Prostate gland (tissue), 2 donors: ENCODE measurements at places on chromosomes 2 and 18. TPM values are rescaled to one million over a fixed set of nuclear protein-coding genes. Genes with fewer than 3 reads are reported as not detected.

Gene SPC25
- 0.91 TPM for total RNA-seq

Gene OXER1
- total RNA-seq = 4.5 TPM

Gene RANBP2
- total RNA-seq = 96.2 TPM

Gene SP5
- 8.4 TPM for total RNA-seq

Gene C2orf74
- total RNA-seq = 22.1 TPM

Gene FSIP2
- 0.91 TPM for total RNA-seq

- no peaks in the 10 kb centered on the region for H3K4me1 ChIP-seq
- no peak overlapping the region for H3K4me3 ChIP-seq
- DNase-seq = no peak
- no peak overlapping the region for H3K27ac ChIP-seq
- no peaks in the 10 kb centered on the region for H3K27me3 ChIP-seq
Measured at GRCh38 chr2:153495725-153496124, 17.2 kb upstream of the RPRM start.

DNA sequence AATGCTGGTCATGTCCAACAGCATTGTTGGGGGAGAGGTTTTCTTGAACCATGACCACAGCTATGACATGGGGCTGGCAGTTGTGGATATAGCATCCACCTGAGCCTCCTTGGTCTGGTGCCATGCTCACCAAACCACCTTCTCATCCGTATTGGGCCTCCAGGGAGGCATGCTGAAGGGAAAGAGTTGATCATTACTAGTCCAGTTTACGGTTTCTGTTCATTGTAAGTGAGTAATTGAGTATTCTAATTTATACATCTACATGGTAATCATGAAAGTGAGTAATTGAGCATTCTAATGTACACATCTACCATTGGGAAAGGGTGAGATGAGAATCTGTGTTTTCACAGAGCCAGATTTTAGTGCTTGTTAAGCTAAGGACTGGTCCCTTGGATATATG lies 6.8 kb downstream of the TMEM87B start:
- H3K27me3 ChIP-seq = no peaks in the 10 kb centered on the region
- no peaks in the 10 kb centered on the region for H3K36me3 ChIP-seq
- H3K4me1 ChIP-seq = peaks cover 9% of the 10 kb centered on the region
- no peak overlapping the region for H3K27ac ChIP-seq
- DNase-seq = no peak

- DNase-seq = no peak
- H3K4me3 ChIP-seq = no peak overlapping the region
- H3K4me1 ChIP-seq = no peaks in the 10 kb centered on the region
- no peaks in the 10 kb centered on the region for H3K27me3 ChIP-seq
- no peak overlapping the region for H3K27ac ChIP-seq
Measured at GRCh38 chr2:9686061-9686460, 55.3 kb upstream of the YWHAQ start.

- no peak overlapping the region for H3K27ac ChIP-seq
- no peaks in the 10 kb centered on the region for H3K27me3 ChIP-seq
- no peaks in the 10 kb centered on the region for H3K4me1 ChIP-seq
Measured at GRCh38 chr2:144401036-144401435, 118.9 kb downstream of the ZEB2 start.

GRCh38 chr2:121561617-121562268 lies 31.1 kb downstream of the RNU4ATAC start:
- no peak for DNase-seq
- no peak overlapping the region for H3K27ac ChIP-seq
- no peaks in the 10 kb centered on the region for H3K27me3 ChIP-seq
- no peak overlapping the region for H3K4me3 ChIP-seq

DNA sequence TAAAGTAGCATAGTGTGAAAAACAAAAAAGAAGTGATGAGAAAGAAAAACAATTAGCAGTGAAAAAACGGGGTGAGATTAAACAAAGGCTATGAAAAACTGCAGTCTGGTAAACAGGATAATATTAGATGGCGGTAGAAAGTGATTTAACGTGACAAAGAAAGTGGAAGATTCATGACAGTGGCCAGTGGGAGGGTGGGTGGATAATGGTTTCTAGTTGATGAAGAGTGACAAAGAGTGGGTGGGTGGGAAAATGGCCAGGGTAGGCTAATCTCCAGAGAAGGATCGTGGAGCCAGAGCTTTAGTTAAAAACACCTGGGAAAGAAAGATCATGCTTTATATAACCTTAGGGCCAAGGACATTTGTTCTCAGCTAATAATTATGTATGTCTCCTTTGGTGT lies 1667.8 kb downstream of the LRP1B start:
- H3K4me3 ChIP-seq = no peak overlapping the region
- no peaks in the 10 kb centered on the region for H3K4me1 ChIP-seq

GRCh38 chr2:2572393-2573204 lies 241.5 kb upstream of the MYT1L start:
- H3K27me3 ChIP-seq = no peaks in the 10 kb centered on the region
- no peak for DNase-seq
- no peak overlapping the region for H3K27ac ChIP-seq

DNA sequence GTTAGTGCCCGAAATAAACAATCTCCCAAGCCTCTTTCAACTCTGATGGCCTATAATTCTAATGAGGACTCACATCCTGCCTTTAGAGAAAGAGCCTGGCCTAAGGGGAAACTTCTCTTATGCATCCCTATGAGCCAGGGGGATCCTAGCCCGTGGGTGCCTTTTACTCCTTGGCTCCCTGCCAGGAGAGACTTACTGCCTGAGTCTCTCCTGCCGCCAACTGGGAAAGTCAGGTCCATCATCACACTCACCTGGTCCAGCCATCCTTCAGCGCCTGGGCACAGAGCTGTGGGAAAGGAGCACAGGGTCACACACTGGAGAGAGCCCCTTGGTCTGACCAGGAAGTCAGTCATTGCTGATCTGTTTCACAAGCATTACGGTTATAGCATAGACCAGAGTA lies 24.1 kb downstream of the ENOSF1 start:
- H3K4me3 ChIP-seq = no peak overlapping the region
- no peak overlapping the region for H3K27ac ChIP-seq
- H3K36me3 ChIP-seq = no peaks in the 10 kb centered on the region
- no peaks in the 10 kb centered on the region for H3K4me1 ChIP-seq

DNA sequence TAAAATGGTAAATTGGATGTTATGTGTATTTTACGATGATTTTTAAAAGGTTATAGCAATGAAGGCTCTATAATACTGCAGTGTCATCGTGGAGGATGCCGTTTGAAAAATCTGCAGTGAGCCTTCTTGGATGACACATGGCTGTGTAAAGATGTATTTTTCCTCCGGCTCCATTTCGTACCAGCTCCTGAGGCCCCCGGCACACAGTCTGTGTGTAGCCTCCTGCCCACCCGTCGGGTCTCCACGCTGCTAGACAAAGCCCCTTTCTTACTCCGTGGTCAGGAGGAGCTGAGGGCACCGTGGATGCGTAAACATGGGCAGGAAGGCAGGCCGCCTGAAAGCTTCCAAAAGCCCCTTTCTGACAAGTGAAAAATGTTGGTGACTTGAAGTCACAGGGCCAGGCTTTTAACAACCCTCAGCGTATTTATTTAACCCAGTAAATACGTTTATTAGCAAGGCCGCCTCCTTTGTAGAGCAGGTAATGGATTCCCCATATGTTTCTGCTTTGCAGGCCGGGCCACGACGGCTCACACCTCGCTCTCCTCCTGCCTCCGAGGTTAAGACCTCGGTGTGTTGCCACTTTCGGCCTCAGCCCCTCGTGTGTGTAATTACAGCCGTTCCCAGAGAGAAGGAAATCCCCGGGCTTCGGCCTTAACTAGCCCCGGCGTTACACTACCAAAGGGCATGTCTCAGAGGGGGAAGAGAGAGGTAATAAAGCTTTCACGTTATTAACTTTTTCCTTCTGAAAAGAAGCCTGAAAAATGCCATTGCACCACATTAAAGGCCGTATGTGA lies 72.8 kb downstream of the DDX1 start:
- H3K27ac ChIP-seq = no peak overlapping the region
- DNase-seq = no peak
- no peaks in the 10 kb centered on the region for H3K4me1 ChIP-seq
- H3K4me3 ChIP-seq = no peak overlapping the region

GRCh38 chr2:48347712-48348111 lies 182.2 kb upstream of the STON1 start:
- H3K36me3 ChIP-seq = no peaks in the 10 kb centered on the region
- no peak overlapping the region for H3K4me3 ChIP-seq
- no peak for DNase-seq
- H3K27me3 ChIP-seq = no peaks in the 10 kb centered on the region

- H3K27me3 ChIP-seq = no peaks in the 10 kb centered on the region
- no peak overlapping the region for H3K27ac ChIP-seq
- no peaks in the 10 kb centered on the region for H3K4me1 ChIP-seq
- no peaks in the 10 kb centered on the region for H3K36me3 ChIP-seq
Measured at GRCh38 chr2:47607005-47607679, 175.8 kb upstream of the MSH6 start.

DNA sequence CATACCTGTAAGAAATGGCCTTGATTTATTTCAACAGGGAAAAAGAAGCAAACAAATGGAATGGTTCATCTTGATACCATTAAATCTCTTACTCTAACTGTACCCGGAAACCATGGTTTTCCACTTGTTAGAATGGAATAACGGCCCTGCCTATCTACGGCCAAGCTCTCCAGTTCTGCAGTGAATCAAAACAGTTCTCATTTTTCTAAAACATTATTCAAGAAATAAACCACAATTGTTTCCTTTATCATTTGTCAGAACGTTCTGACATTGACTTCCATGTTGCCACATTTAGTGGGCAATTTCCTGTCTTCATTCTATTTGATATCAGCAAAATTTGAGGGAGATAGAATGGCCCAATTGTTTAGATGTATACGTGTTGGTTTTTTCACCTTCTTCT lies 118.8 kb upstream of the CDH19 start:
- no peaks in the 10 kb centered on the region for H3K36me3 ChIP-seq
- no peak overlapping the region for H3K4me3 ChIP-seq
- H3K27ac ChIP-seq = no peak overlapping the region
- H3K4me1 ChIP-seq = no peaks in the 10 kb centered on the region
- H3K27me3 ChIP-seq = no peaks in the 10 kb centered on the region

DNA sequence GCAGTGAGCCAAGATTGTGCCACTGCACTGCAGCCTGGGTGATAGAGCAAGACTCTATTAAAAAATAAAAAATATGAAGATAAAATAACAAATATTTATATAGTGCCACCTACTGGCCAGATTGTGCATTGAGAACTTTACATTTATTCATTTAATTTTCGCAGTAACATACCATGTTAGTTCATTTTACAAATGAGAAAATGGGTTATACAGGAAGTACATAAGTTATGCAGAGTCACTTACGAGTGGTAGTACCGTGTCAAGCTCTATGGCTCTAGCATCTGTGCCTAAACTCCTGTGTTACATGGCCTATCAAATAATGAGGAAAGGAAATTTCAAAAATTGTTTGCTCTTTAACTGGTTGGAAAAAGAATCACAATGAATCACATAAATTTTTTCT lies 27.9 kb downstream of the RIF1 start:
- no peaks in the 10 kb centered on the region for H3K27me3 ChIP-seq
- H3K27ac ChIP-seq = no peak overlapping the region

- no peaks in the 10 kb centered on the region for H3K36me3 ChIP-seq
- H3K4me3 ChIP-seq = peak within 1 kb of the TSS; percentile 77
- no peaks in the 10 kb centered on the region for H3K4me1 ChIP-seq
Measured at GRCh38 chr2:55693181-55694125, at the start of gene PNPT1. Gene PNPT1 (minus strand): TSS chr2:55693844. CDS start chr2:55693823, 21 bp downstream.

- no peaks in the 10 kb centered on the region for H3K36me3 ChIP-seq
- no peaks in the 10 kb centered on the region for H3K27me3 ChIP-seq
- no peaks in the 10 kb centered on the region for H3K4me1 ChIP-seq
- H3K4me3 ChIP-seq = no peak overlapping the region
Measured at GRCh38 chr2:81467096-81467495, 1162.5 kb upstream of the LRRTM1 start.

- no peaks in the 10 kb centered on the region for H3K4me1 ChIP-seq
- H3K36me3 ChIP-seq = no peaks in the 10 kb centered on the region
- DNase-seq = no peak
- no peaks in the 10 kb centered on the region for H3K27me3 ChIP-seq
Measured at GRCh38 chr2:208529796-208530195, 123.2 kb downstream of the PTH2R start.

DNA sequence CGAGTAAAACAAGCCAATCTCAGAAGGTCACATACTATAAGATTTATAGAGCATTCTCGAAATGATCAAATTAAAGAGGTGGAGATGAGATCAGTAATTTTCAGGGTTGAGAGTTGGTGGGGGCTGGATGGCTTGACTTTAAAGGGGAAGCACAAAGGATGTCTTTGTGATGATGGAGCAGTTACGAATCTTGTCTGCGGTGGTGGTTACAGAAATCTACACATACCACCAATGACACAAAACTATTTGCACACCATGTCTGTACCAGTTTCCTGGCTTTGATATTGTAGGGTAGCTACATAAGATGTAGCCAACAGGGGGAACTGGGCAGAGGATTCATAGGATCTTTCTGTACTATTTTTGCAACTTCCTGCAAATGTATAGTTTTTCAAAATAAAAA lies 190.6 kb upstream of the SMIM21 start:
- H3K27ac ChIP-seq = no peak overlapping the region
- H3K27me3 ChIP-seq = no peaks in the 10 kb centered on the region
- no peaks in the 10 kb centered on the region for H3K36me3 ChIP-seq
- no peak overlapping the region for H3K4me3 ChIP-seq

DNA sequence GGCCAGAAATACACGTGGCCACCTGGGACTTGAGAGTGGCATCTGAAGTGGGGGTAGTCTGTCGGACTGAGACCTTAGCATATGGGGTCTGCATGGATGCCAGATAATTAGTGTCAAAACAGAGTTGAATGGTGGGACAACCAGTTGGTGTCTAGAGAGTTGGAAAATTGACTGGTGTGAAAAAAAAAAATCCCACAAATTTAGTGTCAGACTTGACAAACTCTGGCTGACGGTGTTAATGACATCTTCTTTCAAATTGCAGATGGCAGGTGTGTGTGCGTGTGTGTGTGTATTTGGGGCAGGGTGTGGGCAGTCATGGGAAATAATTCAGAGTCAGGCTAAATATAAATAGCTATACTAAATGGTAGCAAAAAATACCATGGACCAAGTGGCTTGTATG lies 365.4 kb upstream of the RGPD4 start:
- H3K36me3 ChIP-seq = no peaks in the 10 kb centered on the region
- DNase-seq = no peak
- H3K4me3 ChIP-seq = no peak overlapping the region
- no peak overlapping the region for H3K27ac ChIP-seq
- no peaks in the 10 kb centered on the region for H3K4me1 ChIP-seq

- no peak for DNase-seq
- no peak overlapping the region for H3K4me3 ChIP-seq
- no peaks in the 10 kb centered on the region for H3K27me3 ChIP-seq
Measured at GRCh38 chr2:84725717-84726116, 155.2 kb downstream of the TRABD2A start.

DNA sequence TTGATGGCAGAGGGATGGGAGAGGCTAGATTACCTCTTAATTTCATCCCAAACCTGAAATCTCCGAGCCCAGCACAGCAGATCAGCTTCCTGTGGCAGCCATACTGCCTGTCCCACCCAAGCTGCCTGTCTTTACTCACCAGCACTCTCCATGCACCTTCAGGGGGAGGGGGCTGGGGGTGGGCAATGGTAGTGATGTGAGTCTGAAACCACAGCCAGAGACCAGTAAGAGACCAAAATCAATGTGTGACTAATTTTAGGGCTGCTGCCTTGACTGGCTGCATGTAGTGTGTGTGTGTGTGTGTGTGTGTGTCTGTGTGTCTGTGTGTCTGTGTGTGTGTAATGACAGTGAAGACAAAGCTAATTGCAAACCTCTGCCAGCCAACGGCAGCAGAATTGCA lies 11.7 kb upstream of the TEX261 start:
- H3K36me3 ChIP-seq = no peaks in the 10 kb centered on the region
- no peak overlapping the region for H3K4me3 ChIP-seq
- H3K27me3 ChIP-seq = no peaks in the 10 kb centered on the region
- H3K27ac ChIP-seq = no peak overlapping the region
- no peak for DNase-seq
- no peaks in the 10 kb centered on the region for H3K4me1 ChIP-seq
